Cardiac muscle cell (in vitro differentiated cells and primary cell): ENCODE measurements at places on chromosomes 11 and 22. TPM values are rescaled to one million over a fixed set of nuclear protein-coding genes. Genes with fewer than 3 reads are reported as not detected.

The SIPA1 gene
- total RNA-seq: 17.3 and 25.9 TPM in 2 replicates

DNA sequence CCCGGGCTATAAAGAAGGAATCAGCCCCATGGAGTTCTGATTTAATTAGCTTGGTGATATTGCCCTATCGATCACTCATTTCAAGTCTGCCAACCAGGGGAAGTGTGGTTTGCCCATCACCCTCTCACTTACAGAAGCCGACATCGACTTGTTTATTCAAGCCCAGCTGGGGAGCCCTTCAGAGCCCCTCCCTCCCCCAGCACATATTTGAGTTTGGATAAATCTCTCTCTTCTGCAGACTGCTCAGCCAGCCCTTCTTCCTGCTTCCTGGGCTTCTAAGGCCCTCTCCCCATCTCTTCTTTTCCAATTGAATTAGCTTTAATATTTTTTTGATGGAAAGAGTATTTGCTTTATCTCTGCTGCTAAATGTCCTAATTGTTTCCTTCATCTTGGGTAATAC lies 299.0 kb downstream of the MIAT start:
- no peak for DNase-seq

- no peak for DNase-seq
Observed at GRCh38 chr11:119316016-119316728, 758 bp downstream of the MCAM start.

The CBLIF gene
- 0.69 TPM in 1 of 2 replicates, not detected in the other for total RNA-seq

GRCh38 chr22:17916226-17916889 lies 108.0 kb downstream of the MICAL3 start:
- peak; percentile 36 for DNase-seq
